ENCODE measurements at places on chromosomes 4 and X.

DNA sequence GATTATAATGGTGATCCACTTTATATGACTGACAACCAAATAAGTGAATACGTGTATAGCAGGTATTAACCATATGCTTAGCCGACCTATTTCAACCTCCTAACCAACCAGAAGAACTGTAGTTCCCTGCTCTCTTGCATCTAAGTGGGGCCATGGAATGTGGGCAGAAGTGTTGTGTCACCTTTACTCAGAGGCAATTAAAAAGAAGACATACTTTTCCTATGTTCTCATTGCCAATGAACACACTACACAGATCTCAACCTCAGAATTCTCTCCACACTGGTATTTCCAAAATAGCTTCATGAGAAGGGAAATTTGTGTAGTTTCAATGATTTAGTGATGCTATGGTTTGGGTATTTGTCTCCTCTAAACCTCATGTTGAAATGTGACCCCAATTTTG lies 3.2 kb upstream of the NFKB1 start:
- peak; percentile 41 for DNase-seq

GRCh38 chrX:87744391-87744790 lies 226.8 kb downstream of the KLHL4 start:
- DNase-seq, result no peak

DNA sequence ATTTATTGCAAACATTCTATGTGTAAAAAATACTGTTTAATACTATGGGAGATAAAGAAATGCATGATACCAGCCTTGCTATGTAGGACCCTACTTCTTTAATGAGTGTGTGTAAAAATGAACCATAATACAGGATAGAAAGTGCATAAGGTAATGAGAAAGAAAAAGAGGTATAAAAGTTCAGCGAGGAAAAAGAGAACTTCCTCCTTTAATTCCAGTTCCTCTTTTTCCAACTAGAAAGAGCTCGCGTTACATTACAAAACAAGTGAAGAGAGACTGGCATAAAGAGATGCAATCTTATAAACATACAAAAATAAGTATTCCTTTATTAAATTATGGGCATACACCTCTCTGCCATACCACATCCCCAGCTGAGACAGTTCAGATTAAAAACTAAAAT lies 77.4 kb downstream of the ANKRD17 start:
- no peak for DNase-seq

DNA sequence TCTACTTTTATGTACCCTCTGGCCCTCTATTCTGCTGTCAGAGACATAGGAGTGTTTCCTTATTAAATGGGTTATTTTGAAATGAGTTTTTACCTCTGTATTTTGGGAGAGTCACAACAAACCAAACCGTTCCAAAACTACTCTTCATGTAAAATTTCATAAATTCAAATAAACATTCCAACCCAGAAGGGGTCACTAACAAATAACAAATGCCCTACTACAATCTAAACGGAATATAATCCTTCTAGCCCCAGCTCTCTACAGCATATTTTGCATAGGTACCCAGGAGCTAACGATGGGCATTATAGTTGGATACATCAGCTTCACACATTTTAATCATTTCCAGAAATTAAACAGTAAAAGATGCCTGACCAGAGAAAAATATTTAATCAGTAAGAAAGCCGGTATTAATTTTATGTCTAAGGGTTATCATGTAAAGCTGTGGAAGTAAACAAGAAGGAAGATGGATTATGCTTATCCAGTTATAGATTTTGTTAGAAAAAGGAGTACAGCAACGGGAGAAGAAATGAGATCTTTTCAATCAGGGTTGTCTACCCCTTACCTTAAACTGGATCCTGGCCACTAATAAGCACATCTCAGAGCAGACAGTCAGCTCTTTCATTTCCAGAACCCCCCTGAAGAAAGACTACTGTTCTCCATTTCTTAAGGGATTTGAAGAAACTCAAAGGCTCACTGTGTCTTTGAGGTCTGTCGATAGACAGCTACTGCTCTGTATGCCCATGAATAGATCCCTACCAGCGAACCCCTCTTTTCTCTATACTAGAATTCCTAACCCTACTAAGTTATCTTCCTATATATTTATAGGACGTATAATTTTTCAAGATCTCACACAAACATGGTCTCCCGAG lies 1.2 kb downstream of the UGDH start:
- peak; percentile 13 for DNase-seq

DNA sequence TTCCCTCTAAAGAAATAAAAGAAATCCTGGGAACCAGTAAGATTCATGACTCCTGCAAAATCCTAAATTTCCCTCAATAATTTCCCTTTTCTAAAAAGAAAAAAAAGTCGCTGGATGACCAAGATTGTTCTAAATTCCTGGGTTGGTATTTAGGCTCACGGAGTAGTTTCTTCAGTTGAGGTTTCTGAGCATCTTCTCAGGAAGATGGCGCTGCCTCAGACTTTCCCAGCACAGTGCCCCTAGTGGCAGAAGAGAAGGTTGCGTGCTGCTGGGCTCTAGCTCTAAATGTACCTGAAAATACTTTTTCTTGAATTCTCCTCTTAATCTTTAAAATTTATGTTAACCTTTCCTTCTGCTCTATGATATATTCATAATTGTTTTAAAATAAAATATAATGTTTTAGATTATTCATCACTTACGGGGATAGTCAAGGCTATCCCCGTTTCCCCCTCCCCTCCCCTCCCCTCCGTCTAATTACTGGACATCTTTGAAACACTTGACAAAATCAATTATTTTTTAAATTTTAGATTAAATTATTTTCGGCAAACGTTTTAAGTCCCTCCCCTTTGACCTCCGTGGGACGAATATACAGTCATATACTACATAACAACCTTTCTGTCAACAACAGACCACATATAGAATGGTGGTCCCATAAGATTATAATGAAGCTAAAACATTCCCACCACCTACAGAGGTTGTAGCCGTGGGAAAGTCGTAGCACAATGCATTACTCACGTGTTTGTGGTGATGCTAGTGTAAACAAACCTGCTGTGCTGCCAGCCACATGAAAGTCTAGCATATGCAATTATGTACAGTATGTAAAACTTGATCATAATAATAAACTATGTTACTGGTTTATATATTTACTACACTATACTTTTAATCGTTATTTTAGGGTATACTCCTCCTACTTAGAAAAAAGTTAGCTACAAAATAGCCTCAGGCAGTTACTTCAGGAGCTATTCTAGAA lies 41.0 kb upstream of the GATB start:
- peak; percentile 73 for DNase-seq

DNA sequence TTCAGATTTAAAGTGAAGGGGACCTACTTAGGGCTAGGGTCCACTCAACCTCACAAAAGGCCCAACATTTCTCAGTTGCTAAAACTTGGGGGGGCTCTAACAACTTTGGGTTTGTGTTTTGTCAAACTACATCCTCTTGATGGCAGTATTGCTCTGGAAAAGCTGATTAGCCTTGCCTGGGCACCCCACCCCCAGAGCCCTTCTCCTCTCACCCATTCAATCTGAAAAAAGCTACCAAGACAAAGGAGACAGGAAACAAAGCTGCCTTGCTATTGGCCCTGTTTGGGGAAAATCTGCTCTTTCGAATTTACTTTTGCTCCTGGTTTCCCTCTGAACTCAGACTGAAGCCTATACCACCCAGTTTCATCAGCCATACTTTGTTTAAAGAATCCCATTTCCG lies 195.2 kb upstream of the STK26 start:
- DNase-seq, result no peak

DNA sequence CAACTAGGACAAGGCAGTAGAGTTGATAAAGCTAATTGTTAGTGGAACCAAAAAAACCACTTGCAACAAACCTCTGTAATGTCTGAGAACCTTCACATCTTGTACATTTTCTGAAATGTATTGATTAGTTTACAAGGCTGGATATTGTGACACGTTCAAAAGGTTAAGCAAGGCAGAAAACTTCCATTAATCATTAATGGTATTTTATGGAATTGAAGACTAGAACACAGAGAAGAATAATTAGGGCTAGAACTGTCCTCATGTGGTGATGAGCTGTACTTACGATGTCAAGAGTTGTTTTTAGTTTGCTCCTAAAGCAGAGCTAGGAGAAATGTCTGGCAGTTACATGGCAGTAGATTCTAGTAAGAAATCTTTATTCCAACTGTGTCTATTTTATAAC lies 12.3 kb downstream of the GC start:
- DNase-seq, result no peak

- no peak for DNase-seq
Measured at GRCh38 chr4:6395466-6396228, 76.8 kb downstream of the PPP2R2C start.

GRCh38 chr4:85854546-85854945 lies 379.6 kb downstream of the ARHGAP24 start:
- peak; percentile 32 for DNase-seq

DNA sequence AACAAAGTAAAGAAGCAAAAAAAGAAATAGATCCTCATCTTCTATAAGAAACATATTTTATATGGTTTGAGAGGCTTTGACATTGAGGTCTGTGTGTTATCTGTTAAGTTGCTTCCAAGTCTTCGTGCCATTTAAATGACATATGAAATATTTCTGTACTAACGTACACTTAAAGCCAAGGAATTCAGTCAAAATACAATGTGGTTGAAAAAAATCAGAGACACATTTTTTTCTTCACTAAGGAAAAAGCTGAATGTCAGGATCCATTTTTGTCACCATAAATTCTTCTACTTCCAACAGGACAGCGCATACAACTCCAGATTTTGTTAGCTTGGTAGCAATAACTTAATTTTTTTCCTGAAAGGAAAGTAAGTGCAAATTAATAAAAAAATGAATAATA lies 168.5 kb downstream of the FAT4 start:
- peak; percentile 4 for DNase-seq
